ENCODE measurements at places on chromosomes 1 and 21.

GRCh38 chr21:17726047-17726829, 92.9 kb downstream of the C21orf91 start:
- no peak for DNase-seq

DNA sequence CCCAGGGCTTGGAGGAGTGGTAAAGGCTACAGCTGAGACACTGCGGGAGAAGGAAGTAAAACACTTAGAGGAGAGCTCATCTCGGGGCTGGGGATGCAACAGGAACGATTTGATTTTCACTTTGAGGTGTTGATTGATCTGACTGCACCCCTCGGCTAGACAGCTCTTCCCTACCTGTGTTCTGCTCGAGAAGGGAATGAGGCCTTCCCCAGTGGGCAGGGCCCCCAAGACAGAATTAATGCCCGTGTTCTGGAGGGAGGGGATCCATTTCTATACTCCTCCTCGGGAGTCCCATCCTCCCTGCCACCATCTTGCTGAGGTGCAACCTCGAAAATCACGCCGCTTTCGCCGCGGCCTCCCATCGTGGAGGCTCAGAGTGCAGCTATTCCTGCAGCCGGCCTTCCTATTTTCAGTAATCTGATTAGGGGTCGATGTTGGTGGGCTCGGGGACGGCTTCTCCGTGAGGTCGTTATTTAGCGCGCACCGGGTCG, 2.4 kb downstream of the ATP2B4 start:
- no peak for DNase-seq

GRCh38 chr1:116586741-116587143, 15.9 kb upstream of the CD58 start:
- DNase-seq = no peak

DNA sequence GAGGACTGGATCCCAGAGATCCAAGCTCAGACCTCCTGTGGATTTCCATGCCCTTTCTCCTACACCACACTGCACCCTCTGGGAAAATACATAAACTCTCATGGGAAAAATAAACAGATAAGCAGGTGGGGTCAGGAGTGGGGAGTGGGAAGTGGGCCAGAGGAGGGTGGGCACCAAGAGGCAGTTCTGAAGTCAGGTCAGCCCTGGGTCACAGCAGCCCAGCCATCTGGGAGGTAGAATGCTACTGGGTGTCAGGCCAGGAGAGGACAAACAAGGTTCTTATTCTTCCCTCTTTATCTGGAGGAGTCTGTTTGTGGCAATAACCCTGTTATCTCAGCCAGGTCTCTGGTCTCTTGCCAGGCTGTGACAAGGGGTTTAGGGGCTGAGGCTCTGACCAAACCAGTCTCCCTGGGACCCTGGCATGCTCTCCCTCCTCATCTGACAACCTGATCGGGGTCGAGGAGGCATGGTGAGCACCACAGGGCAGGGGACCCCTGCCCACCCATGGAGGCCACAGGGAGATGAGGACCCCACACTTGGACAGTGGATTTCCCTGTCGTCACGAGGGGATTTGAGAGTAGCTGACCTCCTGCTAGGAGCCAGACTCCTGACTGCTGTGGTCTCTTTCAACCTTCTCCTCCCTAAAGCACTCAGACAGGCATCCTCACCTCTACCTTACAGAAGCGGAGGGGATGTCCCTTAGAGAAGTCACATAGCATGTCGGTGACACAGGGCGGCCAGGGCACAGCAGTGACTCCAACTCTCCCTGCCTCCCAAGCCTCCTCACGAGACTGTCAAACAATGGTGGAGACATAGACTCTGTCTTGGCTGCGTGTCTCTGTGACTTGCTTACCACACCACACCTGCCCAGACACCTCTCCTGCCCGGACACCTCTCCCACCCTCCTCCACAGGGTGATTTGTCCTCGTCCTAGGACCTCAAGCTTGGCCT, 51.3 kb upstream of the IFFO2 start:
- DNase-seq = no peak

DNA sequence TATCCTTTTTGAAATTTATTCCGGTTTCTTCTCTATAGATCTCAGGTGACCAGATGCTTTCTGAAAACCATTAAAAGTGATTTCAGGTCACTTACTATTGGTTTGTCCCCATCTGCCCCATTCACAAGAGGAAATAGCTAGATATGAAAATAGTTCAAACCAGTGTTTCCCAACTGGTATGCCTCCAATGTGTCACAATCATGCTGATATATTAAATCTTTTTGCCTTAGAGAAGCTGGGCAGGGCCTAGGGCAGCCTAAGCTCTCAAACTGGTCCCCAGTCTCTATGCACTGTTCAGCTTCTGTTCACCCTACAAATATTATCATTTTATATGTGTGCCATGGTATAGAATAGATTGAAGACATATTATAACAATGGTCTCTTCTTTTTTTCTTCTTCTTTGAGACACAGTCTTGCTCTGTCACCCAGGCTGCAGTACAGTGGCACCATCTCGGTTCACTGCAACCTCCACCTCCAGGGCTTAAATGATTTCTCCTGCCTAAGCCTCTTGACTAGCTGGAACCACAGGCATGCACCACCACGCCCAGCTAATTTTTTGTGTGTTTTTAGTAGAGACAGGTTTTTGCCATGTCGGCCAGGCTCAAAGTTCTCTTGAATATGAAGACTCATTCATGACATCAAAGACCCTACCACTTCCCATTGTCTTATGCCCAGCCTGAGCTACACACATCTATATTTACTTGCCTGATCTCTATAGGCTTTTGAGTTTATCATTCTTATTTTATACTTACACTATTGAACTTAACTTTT, 15.7 kb downstream of the PTPN22 start:
- DNase-seq = no peak

DNA sequence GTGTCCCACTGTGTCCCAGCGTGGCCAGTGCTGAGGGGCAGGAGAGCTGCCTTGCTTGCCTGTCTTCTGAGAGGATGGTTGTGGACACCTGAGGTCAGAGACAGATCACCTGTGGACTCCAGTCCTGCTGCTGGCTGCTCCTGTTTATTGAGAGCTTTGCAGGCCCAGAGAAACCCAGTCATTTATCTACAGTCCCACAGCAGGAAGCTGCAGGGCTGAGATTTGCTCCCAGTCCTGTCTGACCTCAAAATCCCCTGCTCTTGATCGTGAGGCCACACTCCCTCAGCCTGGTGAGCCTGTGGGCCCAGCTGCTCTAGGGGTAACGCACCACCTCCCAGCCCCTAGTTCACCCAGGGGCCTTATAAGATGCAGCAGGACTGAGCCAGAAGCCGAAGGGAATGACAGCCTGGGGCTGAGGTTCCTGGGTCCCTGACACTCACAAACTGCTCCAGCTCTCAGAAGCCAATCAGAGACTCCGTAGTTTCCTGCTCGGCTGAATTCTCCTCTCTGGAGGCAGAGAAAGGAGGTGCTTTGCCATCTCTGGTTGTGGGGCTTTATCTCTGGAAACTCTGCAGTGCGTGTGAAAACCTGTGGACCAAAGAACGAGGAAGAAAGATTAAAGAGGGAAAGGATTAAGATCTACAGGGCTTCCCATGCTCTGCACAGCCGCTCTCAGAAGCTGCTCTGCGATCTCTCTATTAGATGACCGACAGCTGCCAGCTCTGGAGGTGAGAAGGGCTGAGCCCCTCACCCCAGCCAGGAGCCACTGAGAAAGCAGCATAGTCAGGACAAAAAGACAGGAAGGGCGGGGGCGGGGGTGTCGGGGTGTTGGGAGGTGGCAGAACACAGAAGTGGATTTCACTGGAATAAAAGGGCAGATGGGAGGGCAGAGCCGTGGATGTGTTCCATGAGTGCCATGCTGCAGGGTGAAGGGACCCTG, 39.1 kb downstream of the UBIAD1 start:
- DNase-seq = no peak

GRCh38 chr1:182785181-182785580, 4.4 kb upstream of the NPL start:
- DNase-seq = no peak

DNA sequence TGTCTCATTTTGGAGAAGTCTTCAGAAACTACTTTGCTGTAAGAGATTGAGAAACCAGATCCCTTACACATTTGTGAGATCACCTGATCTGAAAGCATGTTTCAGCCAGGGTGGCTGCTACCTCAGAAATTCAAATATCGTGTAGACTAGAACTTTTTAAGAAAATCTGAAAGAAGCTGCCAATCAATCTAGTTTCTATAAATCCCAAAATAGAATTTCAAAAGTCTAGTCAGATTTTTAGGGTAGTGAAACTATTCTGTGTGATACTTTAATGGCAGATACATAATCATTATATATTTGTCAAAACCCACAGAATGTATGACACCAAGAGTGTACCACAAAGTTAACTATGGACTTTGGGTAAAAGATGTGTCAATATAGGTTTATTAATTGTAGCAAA, 79.9 kb upstream of the PLPPR5 start:
- no peak for DNase-seq

DNA sequence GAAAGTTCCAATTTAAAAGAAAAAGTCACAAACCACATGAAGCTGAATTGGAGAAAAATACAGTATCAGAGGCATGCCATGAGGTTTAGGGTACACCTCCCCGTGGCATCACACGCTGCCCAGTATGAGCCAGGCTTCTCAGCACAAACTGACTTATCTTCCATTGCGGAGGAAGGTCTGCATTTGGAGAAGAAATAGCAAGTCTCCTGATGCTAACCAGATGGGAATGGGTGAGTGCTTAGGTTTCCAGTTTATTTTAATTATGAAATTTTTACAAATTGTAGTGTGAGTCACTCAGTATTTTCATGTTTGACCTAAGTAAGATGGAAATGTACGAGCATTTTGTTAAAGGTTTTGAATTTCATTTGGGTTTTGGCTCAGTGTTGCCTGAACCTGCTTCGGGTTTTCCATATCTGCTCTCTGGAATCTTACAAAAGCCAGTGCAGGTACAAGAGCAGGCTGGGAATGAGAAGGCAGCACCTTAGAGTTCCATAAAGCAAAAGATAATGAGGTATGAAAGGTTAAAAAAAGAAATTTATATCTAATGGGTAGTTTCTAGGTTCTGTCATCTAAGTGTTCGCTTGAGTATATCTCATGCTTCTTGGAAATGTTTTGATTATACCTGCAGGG, 213.9 kb downstream of the PATJ start:
- no peak for DNase-seq

- DNase-seq = no peak
Measured at GRCh38 chr1:31238986-31239613, 587 bp downstream of the NKAIN1 start.

GRCh38 chr1:169914531-169914930, 20.8 kb upstream of the SCYL3 start:
- no peak for DNase-seq

DNA sequence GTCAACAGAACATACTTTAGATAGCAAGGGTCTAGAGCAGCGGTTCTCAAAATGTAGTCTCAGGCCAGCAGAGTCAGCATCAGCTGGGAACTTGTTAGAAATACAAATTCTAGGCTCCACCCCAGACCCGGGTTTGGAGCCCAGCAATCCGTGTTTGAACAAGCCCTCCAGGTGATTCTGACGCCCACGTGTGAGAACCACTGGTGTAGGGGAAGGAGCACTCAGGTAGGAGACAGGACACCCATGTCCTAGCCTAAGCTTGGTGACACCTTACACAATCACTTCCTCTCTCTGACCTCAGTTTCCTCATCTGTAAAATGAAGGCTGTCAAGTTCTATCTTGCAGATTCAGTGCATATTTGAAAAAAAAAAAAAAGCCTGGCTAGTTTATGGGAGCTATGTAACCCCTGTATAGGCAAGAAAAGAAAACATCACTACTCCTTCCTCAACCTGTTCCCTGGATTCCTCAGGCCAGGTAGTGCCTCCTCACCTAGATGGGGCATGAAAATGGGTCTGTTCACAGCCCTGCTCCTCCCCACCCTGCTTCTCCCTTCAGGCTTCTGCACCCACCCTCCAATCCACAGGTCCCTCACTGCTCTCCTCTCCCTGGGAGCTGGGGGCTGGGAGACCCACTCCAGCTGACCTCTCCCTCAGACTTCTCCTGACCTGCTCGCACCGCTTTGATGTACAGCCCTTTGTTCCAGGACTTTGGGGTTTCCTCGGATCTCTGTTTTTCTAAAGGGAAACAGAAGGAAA, 7.1 kb upstream of the PHLDA3 start:
- no peak for DNase-seq

GRCh38 chr1:203684094-203684493, 57.5 kb downstream of the ATP2B4 start:
- DNase-seq = no peak

DNA sequence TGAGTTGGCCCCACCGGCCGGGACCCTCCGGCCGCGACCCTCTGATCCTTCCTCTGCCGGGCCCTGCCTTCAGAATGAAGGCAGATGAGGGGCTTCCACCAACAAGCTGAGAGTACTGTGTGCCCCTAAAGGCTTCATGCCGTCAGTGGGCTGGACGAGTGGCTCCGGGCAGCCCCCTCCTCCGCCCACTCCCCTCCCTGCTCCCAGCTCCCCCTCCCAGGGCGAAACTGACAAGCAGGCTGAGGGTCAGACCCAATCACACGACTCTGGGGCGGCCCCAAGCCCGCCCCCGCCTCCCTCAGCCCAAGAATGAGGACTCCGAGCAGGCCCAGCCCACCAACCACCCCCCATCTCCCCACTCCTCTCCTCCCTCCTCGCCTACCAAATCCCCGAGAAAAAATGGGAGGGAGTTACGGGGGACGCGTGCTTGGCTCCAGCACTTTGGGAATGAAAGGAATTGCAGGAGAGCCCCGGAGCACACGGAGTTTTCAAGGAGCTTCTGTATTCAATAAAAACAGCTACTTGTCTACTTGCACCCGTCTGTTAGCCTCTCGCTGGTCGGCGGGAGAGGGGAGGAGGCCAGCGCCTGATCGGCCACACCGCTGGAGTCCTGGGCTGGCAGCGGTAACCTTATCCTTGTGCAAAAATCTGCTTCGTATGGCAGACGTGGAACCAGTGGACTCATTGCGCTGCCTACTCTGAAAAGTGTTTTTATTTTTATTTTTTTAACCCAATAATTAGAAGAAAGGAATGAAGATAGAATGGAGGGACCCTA, at the start of gene COL11A1:
Gene COL11A1, minus strand, starts transcription at position 147 of the 775 bp plus-strand sequence. CDS start 344 bp downstream, outside the sequence.
- no peak for DNase-seq

- DNase-seq = no peak
Measured at GRCh38 chr1:198443365-198444233, 96.9 kb downstream of the ATP6V1G3 start.

- no peak for DNase-seq
Measured at GRCh38 chr1:225182716-225183115, 245.1 kb downstream of the LBR start.

DNA sequence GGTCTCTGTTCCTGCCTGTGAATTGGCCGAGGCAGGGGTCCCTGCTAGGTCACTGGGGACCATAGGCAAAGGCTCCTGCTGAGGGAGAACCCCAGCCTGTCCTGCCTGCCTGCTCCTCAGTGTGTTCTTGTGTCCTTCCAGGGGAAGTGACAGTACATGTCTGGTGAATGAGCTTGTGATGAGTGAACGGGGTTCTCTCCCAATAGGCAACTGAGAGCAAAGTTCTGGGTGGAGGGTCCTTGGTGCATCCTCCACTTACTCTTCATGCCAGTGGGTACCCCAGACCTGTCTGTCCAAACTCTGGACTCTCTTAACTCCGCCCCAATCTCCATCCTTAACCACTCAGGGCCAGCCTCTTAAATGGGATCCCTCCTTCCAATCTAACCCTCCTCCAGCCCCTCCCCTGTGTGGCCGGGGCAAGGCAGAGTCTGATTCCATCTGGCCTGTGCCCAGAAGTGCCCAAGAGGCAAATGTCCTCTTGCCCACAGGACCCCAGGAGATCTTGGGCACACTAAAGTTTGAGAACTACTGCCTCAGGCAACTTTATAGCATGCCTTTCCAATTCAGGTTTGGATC, 2.0 kb downstream of the XKR8 start:
- DNase-seq = no peak
